Adipocyte (in vitro differentiated cells): ENCODE measurements at places on chromosomes 6 and 20.

DNA sequence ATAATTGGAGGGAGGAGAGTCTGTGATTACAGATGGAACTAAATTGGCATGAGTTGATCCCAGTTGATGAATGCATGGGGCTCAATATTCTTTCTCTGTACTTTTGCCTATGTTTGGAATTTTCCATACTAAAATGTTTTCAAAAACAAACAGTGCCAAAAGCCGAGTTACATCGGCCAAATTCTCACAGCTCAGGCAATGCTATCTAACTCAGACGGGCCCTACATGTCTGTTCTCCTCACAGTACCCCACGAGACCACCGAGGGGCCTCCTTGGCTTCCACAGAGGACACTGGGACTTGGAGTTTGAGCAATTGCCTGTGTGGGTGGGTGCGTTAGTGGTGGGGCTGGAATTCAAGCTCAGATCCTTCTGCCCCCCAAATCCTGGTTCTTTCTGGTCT is 413.2 kb downstream of the CDH26 start:
- no peak for DNase-seq

DNA sequence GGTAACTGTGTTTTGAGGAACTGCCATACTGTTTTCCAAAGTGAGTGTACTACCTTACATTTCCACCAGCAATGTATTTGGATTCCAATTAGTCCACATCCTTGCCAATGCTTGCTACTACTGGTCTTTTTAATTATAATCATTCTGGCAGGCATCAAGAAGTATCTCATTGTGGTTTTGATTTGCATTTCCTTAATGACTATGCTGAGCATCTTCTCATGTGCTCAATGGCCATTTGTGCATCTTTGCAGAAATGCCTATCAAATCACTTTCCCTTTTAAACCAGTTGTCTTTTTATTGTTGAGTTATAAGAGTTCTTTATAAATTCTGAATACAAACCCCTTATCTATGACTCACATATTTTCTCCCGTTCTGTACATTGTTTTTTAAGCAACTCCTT is 75.9 kb downstream of the ATG5 start:
- no peak for DNase-seq

- no peak for DNase-seq
Measured at GRCh38 chr20:14220986-14221385, 116.4 kb downstream of the FLRT3 start.

- peak; percentile 19 for DNase-seq
Measured at GRCh38 chr6:5730585-5731263, 276.0 kb downstream of the NRN1 start.

DNA sequence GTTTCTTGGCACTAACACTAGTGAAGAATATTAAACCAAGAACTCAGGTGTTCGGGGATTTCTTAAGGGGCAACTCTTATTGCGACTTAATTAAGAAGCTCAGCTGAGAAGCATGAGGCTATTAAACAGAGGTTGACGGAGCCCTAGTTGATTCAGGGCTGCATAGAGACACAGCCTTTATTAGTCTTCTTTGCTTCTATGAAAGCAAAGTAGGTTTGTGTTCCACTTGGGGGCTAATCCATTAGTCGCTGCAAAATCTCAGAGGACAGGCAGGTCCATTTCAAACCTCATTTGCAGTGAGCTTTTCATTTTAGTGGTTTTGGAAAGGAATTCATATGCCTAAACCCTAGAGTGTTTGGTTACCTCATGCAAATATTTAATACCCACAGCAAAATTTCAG is 506.6 kb upstream of the SULF2 start:
- DNase-seq = no peak

- peak; percentile 98 for DNase-seq
Measured at GRCh38 chr6:29942275-29943052, at the start of gene HLA-A. Gene HLA-A (plus strand): TSS chr6:29942532. CDS start chr6:29942554, 22 bp downstream.

DNA sequence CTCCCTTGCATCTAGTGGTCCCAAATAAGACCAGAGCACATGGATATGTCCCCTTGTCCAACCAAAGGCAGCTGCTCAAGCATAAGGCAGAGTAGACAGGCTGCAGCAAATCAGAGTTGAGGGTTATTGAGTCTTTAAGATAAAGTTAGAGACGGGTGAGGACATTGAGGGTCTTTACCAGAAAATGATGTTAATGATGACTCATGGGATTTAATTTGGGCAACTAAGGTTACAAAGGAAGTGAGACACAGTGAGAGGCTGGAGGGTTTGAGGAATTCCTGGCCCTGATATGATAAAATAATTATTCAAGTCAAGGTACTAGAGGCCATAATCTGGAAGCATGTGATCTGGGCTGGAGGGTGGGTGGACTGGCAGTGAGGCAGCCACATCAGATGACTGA is 133.6 kb downstream of the ALDH8A1 start:
- DNase-seq = no peak

GRCh38 chr20:5080384-5080877 is 39.3 kb downstream of the PCNA start:
- peak; percentile 86 for DNase-seq

GRCh38 chr6:14944593-14944992 is 301.3 kb upstream of the JARID2 start:
- no peak for DNase-seq

DNA sequence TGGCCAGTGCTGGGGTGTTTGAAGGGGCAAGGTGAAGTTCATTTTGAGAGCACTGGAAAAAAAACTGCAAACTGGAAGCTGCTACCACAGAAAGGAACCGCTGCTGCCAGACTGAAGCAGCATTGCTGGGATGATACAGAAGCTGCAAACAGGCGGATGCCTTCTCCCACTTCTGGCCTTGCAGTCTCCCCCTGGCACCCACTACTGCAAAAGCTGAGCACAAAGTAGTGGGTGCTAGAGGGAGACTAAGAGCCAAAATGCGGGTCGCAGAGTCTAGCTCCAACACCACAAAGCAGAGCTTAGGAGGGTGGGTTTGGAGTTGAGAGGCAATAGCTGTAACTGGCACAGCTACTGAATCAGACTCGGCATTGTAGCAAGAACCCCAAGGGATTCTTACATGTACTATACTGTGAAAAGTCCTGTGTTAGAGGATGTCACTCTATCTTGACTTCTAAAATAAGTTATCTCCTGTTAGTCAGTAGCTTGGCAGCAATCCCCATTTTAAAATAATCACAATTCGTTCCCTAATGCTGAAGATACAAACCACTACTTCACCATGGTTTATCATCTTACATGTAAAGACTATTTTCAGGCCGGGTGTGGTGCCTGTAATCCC is 44.0 kb upstream of the COL21A1 start:
- no peak for DNase-seq

DNA sequence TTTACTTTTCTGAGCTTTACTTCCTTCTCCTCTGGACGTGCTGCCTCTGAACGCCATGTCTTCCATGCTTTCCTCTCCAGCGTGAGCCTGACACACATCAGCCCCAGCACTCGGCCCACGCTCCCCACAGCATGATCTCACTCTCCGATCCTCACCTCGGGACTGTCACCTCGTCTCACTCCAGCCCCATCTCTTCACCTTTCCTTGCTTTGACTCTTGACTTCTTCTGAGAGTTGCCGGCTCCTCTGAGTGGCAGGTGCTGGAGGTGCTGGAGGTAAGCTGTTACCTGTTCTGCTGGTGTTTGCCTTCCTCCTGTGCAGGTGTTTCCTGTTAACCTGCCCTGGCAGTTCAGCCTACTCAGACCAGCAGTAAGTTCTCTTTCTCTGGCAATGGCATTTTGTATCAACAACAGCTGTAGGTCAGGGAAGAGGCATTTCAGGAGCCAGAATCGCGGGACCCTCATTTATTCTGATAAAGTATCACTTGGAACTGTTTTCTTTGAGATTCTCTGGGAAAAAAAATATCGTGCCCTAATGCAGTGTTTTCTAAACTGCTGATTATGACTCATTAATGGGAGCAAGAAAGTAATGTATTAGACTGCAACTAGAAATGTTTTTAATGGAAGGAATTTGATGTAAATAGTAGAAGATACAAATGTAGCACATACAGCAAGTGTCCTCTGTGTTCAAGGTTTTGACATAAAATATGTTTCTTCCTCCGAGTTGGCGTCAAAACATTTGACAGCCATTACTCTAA is 106.5 kb downstream of the ARID1B start:
- no peak for DNase-seq

GRCh38 chr6:132931936-132932514 is 117.7 kb downstream of the RPS12 start:
- DNase-seq = peak; percentile 78

DNA sequence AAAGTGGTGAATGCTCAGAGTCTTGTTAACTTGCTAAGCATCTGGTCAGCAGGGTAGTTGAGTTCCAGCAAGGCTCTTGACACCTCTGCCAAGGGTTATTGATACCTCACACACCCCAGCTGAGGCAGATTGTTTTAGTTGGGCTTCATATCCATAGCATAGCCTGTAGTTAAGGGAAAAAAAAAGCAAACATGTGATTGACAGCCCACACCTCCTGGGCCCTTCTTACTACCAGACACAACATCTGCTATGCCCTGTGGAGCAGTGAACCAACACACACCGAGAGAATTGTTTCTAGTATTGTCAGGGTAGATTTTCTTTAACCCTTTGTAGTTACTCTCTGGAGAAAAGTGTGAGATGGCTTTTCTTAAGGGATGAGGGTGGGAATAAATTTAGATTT is 697.0 kb upstream of the POU3F2 start:
- no peak for DNase-seq

- DNase-seq = no peak
Measured at GRCh38 chr20:3696200-3696599, 14.4 kb upstream of the ADAM33 start.

DNA sequence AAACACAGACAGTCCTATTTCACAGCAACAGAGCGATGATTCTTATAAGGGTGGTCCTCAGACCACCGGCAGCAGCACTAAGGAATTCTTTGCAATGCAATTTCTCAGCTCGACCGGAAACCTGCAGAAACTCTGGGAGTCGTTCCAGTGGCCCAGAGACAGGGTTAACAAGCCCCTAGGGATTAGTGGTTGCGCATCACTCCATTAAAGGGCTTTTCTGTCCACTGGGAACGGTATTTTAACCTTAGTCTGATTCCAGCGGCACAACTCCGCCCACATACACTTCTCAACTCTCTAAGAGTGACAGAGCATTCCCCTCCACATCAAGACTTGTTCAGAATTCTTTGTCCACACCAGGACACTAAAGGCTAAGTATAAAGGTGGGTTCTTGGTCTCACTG is 341.5 kb downstream of the TFAP2A start:
- no peak for DNase-seq

DNA sequence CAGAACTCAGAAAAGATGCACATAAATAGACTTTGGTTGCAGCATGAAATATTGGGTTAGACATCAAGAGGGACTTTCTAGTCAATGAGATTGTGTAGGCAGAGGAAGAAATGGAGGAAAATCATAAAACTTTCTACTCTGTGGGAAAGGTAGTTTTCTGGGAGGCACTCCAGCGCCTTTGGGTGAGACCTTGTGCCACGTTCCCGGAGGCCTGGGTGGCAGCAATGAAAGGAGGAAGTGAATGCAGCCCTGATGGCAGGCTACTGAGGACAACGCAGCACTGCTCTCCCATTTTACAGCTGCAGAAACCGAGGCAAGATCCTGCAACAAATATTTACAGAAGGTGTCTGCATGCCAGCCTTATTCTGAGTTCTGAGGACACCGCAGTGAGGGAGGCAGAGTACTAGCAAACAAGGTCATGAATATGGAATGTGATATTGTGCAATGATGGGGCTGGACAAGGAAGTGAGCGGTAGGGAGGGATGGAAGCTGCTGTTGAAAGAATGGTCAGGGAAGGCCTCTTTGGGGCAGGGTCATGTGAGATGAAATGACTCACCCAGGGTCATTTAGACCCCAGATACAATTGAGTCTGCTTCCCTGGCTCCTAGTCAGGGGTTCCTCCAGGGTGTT is 159.1 kb downstream of the TFAP2C start:
- peak; percentile 89 for DNase-seq

DNA sequence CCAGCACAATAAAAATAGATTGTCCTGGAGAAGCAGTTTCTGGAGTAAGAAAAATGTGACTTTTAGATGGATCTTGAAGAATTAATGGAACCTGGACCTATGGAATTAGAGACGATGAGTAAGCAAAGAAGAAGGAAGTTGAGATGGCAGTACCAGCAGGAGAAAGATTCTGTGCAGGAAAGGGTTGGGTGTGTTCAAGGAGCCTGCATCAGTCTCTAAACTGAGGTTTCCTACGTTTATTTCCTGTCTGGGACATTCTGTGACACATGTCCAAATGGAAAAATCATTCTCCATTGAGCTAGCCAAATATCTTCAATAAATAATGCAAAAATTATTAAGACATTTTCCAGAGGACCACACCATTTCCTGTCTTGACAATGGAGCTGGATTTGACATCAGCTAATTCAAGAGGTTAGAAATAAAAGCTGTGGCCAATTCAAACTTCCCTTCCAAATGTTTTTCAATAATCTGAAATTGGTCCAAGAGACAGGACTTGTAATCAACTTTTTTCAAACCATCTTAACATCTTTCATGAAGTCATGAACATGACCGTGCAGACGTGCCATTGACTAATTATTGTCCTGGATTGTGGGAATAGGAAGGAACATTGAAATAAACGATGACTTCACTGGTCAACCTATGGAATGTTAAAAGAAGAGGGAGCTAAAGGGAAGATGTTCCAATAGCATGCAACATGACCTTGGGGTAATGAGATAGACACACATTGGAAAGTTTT is 198.3 kb downstream of the ZNF217 start:
- no peak for DNase-seq

DNA sequence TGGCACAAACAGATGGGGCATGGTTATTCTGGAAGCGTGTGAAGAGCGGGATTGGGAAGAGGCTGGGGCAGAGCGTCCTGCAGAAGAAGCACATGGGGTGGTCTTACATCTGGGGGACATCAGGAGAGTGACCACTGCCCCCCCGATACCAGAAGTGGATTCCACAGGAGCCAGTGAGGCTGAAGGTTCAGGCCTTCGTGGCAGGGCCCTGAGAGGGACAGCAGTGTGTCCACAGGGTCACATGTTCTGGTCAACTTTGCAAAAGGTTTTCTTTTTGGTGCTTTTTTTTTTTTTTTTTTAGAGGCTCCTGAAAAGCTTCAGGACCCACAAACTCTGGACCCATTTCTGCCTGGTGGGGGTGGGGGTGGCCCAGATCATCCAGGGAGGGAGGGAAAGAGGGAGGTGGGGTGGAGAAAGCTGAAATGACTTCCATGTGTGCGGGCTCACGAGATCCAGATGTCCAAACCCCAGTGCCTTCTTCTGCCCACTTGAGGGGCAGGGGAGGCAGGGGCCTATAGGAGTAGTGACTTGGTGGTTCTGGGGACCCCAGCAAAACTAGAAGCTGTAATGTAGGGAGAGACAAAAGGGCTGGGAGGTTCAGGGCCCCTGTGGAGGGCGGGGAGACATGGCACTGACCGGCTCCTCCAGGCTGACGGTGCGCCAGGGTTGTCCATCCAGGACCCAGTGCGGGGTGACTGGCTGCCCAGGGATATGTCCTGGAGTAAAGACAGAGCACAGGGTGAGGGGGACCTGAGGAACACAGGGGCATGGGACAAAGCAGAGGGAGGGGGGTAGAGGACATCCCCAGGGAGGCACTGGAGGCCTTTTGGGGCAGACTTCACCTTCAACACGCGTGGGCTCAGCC is 2.7 kb downstream of the ADAM33 start:
- DNase-seq = peak; percentile 62

GRCh38 chr6:16758163-16758975 is 2.9 kb downstream of the ATXN1 start:
- DNase-seq = peak; percentile 72
